ENCODE measurements at places on chromosomes 2 and 18.

DNA sequence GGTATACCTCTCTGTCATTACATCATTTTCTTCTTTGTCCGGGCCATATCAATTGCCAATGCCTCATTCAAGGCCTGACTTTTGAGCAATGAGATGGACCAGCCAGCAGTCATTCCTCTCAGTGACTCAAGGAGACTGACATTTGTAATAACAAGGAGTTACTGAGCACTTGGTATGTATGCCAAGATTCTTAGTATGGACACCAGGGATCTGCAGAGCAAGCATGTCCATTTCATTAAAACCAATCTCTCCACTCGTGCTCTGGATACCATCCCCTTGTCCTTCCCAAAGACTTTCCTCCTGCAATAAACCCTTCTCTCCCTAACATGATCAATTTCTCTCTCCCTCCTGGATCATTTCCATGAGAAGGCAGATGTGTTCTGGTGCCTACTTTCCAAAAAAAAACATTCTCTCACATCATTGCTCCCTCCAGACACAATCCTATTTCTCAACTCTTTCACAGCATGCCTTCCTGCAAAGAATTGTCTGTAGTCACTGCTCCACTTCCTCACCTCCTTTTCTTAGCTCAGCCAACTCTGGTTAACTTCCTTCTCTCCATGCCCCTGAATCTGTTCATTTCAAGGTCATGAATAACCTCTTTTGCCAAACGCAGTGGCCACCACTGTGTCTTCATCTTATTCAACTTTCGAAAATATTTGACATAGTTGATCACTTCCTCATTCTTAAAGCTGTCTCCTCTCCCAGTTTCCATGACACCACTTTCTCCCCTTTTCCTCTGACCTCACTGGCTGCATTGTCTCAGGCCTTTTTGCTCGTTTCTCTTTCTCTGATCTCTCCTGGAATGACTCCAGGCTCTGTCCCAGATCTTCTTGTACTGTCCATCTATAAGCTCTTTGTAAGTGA, 102.8 kb upstream of the CYP1B1 start:
- DNase-seq, result no peak

GRCh38 chr2:199850218-199850717, 724 bp downstream of the FTCDNL1 start:
- no peak for DNase-seq

DNA sequence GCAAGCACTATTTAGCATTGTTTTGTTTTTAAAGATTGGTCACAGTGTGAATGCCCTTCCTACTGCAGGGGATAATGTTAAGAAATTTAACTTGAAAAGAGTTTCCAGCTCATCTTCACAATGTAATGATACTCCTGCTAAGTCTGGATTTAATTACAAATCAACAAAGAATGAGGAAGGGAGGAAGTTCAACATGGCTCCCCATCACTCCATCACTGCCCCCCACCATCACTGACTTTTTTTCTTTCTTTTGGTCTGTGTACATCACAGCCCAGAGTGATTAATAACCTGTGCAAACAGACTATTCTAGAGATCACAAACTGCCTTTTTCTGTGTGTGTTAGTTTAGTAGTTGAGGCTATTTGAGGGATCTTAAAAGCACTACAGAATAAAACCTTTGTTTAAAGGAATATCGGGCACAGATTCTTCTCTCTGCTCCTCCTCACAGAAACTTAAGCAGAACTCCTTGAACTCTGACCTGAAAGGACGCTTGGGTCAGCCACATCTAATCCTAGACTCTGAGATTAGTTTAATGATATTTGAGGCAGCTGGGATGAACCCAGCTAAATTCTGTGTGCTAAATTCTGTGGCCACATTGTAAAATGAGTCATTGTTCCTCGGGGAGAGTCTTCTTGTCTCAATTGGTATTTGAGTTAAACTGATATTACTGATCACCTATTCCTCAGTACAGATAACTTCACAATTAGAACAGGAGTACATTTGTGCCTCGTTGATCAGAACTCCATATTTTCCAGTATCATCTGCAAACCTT, 47.8 kb downstream of the SATB2 start:
- DNase-seq, result no peak

- DNase-seq, result no peak
Observed at GRCh38 chr2:74162951-74163350, 15.2 kb upstream of the BOLA3 start.
